Endodermal cell (in vitro differentiated cells): ENCODE measurements at places on chromosomes 6 and 20.

DNA sequence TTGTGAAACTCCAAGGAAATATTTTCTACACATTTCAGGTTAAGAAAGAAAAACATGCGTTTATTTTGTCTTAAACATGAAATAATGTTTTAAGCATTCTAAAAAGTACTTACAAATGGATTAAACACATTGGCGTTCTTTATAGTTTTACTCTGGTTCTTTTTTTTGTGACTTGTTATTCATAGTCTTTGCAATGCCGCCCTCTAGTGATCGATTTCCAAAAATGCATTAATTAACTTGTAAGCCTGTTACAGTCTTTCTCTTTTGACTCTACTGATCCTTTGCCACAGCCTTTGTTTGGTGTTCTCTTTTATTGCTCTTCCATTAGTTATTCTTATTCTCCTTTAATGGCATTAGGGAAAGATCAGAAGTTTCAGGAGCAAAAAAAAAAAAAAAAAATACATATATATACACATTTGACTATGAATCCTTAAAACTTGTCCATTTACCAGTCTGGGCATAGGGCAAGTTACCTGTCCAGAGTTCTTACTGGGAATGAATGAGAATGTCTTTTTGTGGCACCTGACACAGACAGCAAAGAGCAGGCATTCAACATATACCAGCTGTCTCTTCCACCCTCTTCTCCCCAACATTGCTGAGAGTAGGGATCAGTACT lies 59.9 kb downstream of the MACROD2 start:
- DNase-seq, result no peak

- DNase-seq, result peak; percentile 87
These were observed 3.4 kb downstream of the LINC00237 start for GRCh38 chr20:21102603-21103311.

DNA sequence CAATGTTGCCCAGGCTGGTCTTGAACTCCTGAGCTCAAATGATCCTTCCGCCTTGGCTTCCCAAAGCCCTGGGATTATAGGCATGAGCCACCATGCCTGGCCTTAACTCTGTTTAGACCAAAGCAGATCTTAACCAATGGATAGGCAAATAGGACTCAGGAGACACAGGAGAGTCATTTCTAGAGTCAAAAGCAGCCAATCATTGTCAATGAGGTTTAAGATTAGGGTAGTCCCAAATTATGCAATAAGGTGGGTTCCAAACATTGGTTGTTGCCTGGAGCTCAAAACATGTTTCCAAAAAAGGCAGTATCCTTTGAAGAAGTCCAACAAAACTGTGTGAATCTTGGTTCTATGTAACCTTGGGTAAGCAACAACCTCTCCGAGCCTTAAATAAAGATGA lies 95.7 kb upstream of the JARID2 start:
- no peak for DNase-seq

DNA sequence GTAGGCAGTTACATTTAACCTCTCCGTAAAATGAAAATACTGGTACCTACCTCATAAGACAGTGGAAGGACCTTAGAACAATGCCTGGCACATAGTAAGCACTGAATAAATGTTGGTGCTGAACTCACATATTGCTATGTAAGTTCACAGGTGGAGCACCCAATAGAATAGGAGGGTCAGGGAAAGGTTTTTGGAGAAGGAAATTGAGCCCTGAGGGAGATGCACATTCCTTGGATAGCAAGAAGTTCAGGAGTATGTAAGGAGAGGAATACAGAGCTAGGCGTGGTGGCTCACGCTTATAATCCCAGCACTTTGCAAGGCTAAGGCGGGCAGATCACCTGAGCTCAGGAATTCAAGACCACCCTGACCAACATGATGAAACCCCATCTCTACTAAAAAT lies 7.0 kb downstream of the UBE2C start:
- DNase-seq, result no peak

DNA sequence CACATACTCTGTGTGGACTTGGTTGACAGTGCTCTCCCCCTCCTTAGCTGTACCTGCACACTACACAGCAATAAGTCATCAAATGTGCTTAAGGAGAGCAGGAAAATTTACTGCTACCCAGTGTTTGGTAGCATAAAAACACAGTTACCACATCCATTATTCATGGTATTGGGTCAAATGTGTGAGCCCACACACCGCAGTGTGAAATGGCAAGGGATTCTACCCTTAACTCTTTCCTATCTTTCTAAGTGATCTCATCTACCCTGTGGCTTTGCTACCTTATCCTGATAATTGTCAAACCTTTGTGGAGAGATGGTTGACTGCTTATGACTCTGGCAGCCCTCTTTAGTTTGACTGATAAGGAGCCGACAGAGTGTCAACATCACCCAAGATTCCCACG lies 47.6 kb downstream of the STX11 start:
- no peak for DNase-seq

- no peak for DNase-seq
These were observed 247.6 kb downstream of the MYLK4 start for GRCh38 chr6:2502998-2503674.

GRCh38 chr6:134080171-134080795 lies 27.9 kb upstream of the SLC2A12 start:
- DNase-seq, result no peak

DNA sequence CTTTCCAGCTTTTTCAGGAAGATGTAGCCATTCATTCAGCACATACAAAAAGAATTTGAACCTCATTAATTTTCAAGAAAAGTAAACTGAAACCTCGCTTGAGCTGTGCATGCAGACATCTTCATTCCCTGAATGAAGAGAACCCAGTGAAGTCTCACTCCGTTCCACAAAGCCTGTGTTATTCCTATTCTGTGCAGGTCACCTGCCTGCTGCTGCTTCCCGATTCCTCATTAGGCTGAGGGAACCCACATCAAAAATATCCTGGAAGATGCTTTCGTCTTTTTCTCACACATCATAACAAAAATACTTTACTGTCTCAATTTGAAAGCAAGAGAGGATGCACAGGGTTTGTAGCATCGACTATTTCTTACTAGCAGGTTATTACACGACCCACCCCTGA lies 40.1 kb downstream of the TRMT6 start:
- DNase-seq, result no peak

DNA sequence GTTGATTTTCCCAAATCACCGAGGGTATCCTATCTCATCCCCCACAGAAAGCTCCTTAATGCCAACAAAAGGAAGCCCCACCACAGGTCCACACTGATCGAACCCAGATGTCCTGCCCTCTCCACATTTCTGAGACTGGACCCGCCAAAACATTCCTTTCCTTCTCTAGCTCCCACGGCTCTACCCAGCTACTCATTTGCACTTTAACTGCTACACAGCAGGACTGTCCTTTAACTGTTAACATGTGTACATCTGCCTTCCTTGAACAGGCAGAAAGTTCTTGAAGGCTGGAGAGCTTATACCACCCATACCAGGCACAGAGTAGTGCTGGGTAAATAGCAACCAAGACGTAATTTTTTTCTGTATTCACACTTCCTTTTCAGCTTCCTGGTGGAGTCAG lies 68.6 kb downstream of the TRMT6 start:
- no peak for DNase-seq

DNA sequence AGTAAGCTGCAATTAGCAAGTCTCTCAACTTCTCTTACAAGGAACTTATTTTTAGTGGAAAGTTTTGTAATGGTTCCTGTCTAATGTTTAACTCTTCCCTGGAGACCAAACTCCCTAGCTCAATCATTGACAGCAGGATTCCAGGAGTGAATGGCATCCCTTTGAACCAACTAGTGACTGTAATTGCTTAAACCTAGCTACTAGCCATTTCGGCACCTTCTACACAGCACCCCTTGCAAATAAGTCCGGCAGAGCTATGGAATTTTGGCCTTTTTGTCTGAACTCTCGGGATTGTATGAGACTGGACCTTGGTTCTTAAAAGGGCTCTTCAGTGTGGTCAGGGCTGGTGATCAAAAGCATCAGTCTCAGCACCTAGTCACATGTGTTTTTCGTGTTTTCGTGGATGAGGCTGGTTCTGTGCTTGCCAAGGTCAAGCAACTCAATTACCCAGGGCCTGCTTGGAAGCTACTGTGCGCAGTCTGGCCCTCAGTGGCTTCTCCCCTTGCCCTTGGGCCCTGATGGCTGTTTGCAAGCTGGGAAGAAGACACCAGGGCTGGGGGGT lies 135.3 kb upstream of the NEDD9 start:
- peak; percentile 56 for DNase-seq

- peak; percentile 56 for DNase-seq
These were observed 265.0 kb upstream of the MARCKS start for GRCh38 chr6:113591896-113592827.
